ENCODE measurements at places on chromosomes 2 and 18.

- no peak for DNase-seq
These were observed 352.0 kb upstream of the SLC8A1 start for GRCh38 chr2:40803900-40804299.

GRCh38 chr18:8287196-8287885, 321.9 kb upstream of the RAB12 start:
- no peak for DNase-seq

GRCh38 chr18:10834128-10834815, 308.4 kb downstream of the NAPG start:
- no peak for DNase-seq

GRCh38 chr2:233062451-233062850, 2.3 kb downstream of the INPP5D start:
- DNase-seq = no peak

DNA sequence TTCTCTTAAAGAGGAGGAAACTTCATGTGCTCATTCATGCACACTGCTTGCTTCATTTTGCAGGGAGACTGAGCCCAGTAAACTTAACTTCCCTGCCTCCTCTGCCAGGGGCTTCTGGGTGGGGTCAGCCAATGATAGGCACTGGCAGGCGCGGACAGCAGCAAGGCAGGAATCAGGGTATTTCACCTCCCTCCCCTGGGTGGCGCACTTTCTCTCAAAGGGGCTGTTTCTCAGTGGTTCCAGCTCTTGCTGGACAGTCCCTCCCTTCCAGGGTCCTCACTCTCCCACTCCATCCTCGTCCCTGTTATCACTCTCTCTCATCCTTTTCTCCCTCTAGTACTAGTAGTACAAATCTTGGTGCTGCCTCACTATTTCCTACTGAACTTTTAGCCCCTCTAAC, 320.5 kb upstream of the ZNF521 start:
- no peak for DNase-seq

Data from suppressor macrophage treated with lipopolysaccharide for 4 hours (primary cell).